Fibroblast of skin of scalp (primary cell): ENCODE measurements at places on chromosomes 11 and 22.
A peak's percentile ranks its signal among the peaks of the same experiment; 100 is the strongest.

- no peak for DNase-seq
These were observed 135.7 kb upstream of the NAV2 start for GRCh38 chr11:19576903-19577302.

- no peak for DNase-seq
These were observed 17.7 kb downstream of the DCHS1 start for GRCh38 chr11:6637871-6638270.

GRCh38 chr11:9662273-9662672 lies 1.6 kb upstream of the SWAP70 start:
- DNase-seq, result no peak

GRCh38 chr11:60951904-60952741 lies at the start of gene SLC15A3:
TSS of gene SLC15A3 (minus strand) at chr11:60952176. CDS start at chr11:60951551, 625 bp downstream.
- DNase-seq, result peak; percentile 52

DNA sequence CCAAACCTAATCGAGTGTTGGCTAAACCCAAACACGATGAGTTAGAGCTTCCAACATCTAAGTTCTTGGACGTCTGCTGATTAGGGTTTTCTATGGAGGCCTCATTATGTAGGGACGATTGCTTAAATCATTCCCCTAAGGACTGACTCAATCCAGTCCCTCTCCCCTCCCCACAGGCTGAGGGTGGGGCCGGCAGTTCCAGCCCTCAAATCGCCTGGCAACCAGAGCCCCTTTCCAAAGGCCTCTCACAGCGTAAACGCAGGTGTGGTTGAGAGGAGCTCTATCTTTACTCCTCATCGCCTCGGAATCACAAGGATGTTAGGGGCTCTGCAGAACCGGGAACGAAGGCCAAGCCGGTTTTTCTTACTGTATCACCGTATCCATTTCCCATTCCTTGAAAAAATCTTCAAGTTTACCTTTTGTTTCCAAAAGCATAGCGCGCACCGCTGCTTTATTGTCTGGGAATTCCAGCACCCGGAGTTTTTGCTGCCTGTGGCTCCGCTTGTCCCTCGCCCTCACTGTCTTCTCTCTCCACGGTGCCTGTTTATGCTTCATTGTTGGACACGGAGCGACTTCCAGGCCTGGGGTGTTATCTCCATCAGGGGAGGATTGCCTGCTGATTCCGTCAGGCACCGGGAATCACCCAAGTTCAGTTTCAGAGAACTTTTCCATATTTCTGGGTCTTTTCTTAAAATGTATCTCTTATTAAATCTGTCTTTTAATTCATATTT lies 13.8 kb upstream of the IFITM3 start:
- no peak for DNase-seq

- DNase-seq, result no peak
These were observed 41.7 kb downstream of the FAM227A start for GRCh38 chr22:38614332-38615063.

GRCh38 chr11:92962446-92962845 lies 7.0 kb upstream of the MTNR1B start:
- DNase-seq, result no peak

GRCh38 chr11:75574698-75575602 lies 12.9 kb downstream of the SERPINH1 start:
- DNase-seq, result peak; percentile 49

DNA sequence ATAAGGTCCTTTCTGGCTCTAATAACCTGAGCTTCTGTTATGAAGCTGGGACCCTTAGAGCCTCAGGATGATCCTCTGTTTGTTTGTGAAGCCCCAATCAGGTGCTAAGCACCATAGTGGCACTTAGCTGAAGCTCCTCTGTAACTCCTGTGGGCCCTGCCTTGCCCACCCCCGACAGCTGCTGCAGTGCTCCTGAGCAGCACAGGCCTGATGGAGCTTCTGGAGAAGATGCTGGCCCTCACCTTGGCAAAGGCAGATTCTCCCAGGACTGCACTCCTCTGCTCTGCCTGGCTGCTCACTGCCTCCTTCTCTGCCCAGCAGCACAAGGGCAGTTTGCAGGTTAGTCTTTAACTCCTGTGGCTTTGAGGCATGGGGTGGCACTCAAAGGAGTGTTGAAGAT lies 19.0 kb upstream of the CCDC134 start:
- DNase-seq, result no peak

- no peak for DNase-seq
These were observed 4.6 kb downstream of the SOX10 start for GRCh38 chr22:37979782-37980181.

- DNase-seq, result no peak
These were observed 24.8 kb downstream of the CNTF start for GRCh38 chr11:58647141-58647699.
